Adrenal gland (tissue), 19 donors: ENCODE measurements at places on chromosomes 6 and 20.
A peak's percentile ranks its signal among the peaks of the same experiment; 100 is the strongest.

GRCh38 chr6:169864148-169865020 is 113.0 kb downstream of the ERMARD start:
- no peak for DNase-seq

- DNase-seq, result no peak
Observed at GRCh38 chr20:55333798-55334197, 671.5 kb downstream of the CBLN4 start.

- no peak for DNase-seq
Observed at GRCh38 chr6:101118136-101118396, 236.9 kb upstream of the ASCC3 start.

DNA sequence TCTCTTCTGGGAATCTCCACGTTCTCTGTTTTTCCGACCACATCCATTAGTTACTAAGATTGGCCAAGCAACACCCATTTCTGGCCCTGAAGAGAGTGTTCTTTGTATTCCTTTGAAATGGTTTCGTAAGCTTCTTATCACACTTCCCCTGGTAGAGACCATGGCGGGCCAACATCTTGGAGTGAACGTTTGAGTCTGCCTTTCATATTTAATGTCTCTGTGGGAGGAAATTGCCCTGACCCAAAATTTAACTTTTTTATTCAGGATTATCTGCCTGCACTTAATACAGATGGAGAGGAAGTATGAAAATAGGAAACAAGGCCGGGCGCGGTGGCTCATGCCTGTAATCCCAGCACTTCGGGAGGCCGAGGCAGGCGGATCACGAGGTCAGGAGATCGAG is 177.0 kb upstream of the SNX9 start:
- DNase-seq, result no peak

DNA sequence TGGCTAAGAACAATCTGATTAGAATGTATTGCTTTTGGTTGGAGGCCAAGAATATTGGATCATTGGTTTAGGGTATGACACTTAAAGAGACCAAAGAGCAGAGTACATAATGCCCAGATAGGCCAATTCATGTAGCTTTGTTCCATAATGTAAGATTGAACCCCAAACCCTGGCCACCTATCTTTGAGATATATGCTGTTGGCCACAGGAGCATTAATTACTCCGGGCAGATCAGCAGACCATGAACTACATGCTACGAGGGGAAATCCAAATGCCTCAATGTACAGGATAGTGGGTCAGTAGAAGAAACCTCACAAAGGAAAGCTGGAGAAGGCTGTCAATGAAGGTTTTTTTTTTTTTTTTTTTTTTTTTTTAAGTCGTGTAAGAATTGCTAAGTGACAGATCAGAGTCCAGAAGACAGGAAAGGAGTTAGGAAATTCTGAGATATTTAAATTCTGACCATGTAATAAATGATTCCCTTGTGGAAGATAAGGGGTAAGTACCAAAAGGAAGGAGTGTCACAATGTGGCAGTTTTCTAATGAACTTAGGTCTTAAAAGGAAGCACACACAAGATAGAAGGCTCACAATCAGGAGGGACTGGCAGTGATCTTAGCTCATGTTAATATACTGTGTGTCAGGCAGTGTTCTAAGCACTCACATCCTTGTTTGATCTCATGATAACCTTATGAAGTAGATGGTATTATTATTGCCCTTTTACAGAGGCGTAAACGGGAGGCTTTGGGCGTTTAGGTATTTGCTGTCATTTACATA is 61.4 kb downstream of the CARMIL1 start:
- no peak for DNase-seq

DNA sequence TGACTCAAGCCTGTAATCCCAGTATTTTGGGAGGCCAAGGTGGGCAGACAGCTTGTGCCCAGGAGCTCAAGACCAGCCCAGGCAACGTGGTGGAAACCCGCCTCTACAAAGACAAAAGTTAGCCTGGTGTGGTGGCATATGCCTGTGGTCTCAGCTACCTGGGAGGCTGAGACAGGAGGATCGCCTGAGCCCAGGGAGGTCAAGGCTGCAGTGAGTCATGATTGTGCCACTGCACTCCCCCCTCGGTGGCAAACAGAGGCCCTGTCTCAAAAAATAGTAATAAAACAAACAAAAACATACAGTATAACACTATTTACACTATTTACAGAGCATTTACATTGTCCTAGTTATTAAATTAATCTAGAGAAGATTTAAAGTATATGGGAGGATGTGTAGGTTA is 56.0 kb upstream of the PIM1 start:
- DNase-seq, result no peak

GRCh38 chr6:42137194-42137753 is 5.1 kb downstream of the C6orf132 start:
- DNase-seq, result no peak

- peak; percentile 25 for DNase-seq
Observed at GRCh38 chr6:131062241-131063027, 611 bp downstream of the EPB41L2 start.

DNA sequence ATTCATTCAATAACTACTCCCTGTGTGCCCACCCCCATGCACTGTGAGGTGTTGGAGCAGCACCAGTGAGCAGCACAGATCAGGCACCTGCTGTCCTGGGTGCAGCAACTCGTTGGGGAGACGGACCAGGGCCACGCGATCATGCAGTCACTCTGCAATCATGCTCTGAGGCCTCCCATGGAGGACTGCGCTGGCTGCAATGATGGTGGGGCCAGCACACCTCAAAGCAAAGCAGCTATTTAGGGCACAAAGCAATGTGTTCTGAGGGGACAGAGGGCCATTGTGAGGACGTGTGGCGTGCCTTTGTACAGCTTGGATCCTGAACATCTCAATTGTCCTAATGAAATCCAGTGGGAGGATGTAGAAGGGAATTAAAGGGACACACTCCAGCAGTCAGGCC is 41.0 kb upstream of the MPC1 start:
- DNase-seq, result no peak

DNA sequence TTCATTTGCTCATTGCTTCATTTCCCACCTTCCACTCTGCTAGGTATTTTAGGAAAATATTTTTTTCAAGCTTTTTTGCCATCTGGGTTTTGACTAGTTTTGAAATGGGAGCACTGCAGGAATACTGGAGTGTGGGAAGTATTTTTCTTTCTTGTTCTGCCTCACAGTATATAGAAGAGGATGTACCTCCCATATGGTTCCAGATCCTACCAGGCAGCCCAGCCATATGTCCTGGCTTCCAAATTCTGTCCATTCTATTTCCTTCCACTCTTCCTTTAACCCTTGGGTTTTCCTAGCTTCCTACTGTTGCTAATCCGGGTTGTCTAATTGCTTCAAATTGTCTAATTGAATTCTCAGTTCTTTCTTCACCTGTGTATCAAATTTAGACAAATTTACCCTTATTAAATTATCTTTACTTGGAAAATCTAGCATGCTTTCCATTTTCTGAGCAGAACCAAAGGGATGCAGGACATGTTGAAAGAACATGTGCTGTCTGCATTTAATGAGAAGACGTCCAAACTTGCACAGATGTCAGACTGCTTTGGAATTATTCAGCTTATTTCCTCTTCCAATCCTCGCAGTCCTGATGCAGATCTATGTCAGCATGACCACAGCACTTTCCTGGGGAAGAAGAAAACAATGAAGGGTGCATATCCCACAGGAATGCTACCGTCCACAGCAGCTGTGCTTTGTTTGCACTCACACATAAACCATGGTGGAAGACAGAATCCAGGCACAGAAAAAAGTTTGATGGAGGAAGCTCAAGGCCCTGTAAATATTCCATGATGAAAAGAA is 1273.9 kb upstream of the MAP3K7 start:
- DNase-seq, result no peak

- no peak for DNase-seq
Observed at GRCh38 chr6:116175344-116175743, 49.4 kb upstream of the COL10A1 start.

- DNase-seq, result no peak
Observed at GRCh38 chr20:42150230-42150629, 532.1 kb upstream of the CHD6 start.

- no peak for DNase-seq
Observed at GRCh38 chr6:170000071-170000843, 248.8 kb downstream of the ERMARD start.

- DNase-seq, result no peak
Observed at GRCh38 chr20:59073582-59073981, 31.0 kb upstream of the PRELID3B start.

DNA sequence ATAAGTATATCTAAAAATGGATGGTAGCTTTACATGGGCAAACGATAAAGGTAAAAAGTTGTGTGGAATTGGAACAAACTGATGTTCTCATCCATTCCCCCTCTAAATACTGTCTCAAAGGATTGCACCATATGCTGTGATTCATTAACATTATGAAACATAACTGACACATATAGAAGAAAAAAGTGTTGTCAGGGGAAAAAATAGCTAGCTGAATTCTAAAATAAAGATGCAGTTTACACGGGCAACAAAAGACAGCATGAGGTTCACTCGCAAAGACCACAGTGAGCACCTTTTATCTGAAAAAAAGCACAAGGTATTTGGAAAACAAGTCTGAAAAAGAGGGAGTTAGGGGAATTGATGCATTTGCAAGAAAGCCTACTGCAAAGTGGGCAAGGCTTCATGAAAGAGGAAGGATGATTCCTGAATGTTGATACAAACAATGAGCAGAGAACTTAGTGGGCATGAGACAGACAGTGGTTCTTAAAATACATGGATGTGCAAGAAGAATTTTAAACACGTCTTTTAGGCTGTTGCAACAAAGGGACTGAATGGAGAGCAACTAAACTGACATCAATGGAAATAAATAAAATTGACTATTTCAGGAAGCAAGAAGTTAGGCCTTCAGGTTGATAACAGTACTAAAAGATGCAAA is 280.9 kb downstream of the KIF16B start:
- no peak for DNase-seq

GRCh38 chr6:6920987-6921313 is 186.8 kb upstream of the RREB1 start:
- DNase-seq, result no peak

DNA sequence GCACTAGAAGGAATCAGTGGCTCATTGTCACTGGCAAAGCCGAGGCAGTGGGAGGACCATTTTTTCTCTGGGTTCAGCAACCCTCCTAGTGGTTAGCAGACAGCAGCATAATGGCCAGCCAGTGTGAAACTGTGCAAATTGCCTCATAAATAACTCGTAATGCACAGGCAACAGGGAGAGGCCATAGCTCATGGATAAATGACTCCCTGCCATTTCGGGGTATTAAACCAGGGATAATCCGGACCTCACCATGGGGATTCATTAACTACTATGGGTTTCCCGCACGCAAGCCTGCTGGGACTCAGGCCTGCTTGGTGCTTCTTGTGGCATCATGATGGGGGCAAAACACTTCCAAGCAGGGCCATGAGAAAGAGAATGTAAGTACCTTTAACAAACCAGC is 158.2 kb upstream of the CHD6 start:
- no peak for DNase-seq

GRCh38 chr6:3991941-3992340 is 87.0 kb downstream of the FAM217A start:
- DNase-seq, result no peak

DNA sequence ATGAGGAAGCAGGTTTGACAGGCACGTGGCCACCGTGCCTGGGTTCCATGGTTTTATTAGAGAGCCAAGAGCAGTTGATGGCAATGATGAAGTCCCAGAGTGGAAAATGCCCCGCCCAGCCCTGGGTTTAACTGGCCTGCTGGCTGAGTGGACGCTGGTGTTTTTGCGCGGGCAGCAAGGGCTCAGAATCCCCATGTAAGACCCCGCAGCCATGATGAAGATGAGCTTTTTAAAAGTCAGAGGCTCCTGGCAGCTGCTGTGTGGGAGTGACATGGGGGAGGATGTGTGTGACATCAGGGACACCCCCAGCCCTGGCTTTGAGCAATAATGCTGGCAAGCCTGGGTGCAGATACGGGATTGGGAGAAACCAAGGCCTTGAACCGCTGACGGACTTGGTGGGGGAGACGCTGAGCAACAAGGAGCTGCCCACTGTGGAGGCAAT is 33.0 kb upstream of the SLCO4A1 start:
- DNase-seq, result no peak

- DNase-seq, result peak; percentile 14
Observed at GRCh38 chr6:125987026-125987617, 782 bp downstream of the TRMT11 start.

DNA sequence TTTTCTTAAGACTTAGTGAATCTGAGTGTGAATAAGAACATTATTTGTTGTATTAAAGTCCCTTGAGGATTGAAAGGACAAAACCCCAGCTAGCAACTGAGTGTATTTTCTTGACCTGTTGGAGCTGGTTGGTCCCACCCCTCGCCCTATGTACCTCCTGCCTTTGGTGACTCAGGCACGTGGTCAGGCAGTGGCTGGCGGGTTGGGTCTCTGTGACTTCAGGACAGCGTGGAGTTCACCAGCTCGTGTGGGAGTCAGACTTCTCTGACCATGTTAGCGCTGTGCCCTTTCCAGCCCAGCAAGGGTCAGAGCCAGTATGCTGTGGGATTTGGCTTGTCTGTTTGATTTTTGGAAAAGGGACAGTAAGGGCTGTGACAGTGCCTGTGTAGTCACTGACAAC is 93.7 kb downstream of the SSR1 start:
- peak; percentile 68 for DNase-seq

DNA sequence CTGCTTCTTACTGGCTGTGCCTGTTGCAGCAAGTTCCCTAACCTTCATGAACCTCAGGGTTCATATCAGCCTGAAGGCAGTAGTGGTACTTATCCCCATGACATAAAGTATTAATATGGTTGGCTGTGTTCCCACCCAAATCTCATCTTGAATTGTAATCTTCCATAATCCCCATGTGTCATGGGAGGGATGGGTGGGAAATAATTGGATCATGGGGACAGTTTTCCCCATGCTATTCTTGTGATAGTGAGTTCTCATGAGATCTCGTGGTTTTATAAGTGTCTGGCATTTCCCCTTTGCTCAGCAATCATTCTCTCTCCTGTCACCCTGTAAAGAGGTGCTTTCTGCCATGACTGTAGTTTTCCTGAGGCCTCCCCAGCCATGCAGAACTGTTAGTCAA is 61.8 kb downstream of the FAM229B start:
- no peak for DNase-seq

DNA sequence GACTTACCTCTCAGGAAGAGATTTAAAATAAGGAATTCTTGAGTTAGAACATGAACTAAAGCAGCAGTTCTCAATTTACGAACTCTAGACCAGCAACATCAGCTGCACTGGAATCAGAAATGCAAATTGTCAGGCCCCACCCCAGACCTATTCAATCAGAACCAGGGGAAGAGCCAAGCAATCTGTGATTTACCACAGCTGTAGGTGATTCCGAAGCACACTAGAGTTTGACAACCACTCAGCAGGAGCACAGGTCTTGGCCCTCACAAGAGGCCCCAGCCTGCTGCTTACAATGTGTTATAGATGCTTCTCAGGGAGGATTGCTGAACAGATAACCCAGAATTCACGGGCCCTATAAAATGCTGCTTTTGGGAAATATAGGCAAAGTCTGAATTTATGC is 279.2 kb downstream of the PTPRK start:
- DNase-seq, result no peak

DNA sequence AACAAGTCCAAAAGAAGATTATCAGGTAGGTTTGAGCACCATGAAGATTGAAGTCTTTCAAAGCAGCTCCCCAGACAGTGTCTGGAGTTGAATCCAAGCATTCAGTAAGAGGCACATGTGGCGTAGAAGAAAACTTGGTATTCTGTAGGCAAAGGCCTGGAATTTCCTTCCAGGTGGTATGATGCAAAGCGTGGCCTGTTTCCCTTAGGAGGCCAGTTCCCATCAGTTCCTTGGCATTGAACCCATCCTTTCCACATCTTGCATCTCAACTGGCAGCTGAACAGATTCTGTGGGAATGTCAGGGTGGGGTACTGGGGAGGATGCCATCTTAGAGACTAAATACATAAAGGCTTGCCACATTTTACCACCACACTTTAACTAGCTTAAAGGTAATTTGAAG is 516.0 kb downstream of the BTBD3 start:
- no peak for DNase-seq
